Progenitor cell of endocrine pancreas (in vitro differentiated cells): ENCODE measurements at places on chromosomes 5 and 9. TPM values are rescaled to one million over a fixed set of nuclear protein-coding genes. Genes with fewer than 3 reads are reported as not detected.

SPATA9 gene
- total RNA-seq, result 0.82 TPM in 1 of 2 replicates, not detected in the other

TMEM203 gene
- 35.2 and 36.2 TPM in 2 replicates for total RNA-seq

TOR1B gene
- 14.7 and 19.8 TPM in 2 replicates for total RNA-seq

EIF4E1B gene
- not detected in 2 replicates for total RNA-seq

ACTBL2 gene
- total RNA-seq, result not detected in 2 replicates

CDX1 gene
- total RNA-seq, result 0.31 and 0.43 TPM in 2 replicates

UBAC1 gene
- total RNA-seq, result 31.4 and 34.2 TPM in 2 replicates

POLR3G gene
- total RNA-seq, result 2.1 and 3.2 TPM in 2 replicates

HRCT1 gene
- total RNA-seq, result not detected in 2 replicates

PCDHGB1 gene
- 2.3 TPM in 2 replicates for total RNA-seq

ALDOB gene
- total RNA-seq, result not detected in 2 replicates

PAPPA gene
- total RNA-seq, result 0.33 and 0.36 TPM in 2 replicates

NUTM2G gene
- total RNA-seq, result not detected in 2 replicates

OSMR gene
- total RNA-seq, result 0.19 and 0.82 TPM in 2 replicates
